Immature natural killer cell (primary cell): ENCODE measurements at places on chromosomes 11 and 22. TPM values are rescaled to one million over a fixed set of nuclear protein-coding genes. Genes with fewer than 3 reads are reported as not detected.

ADSL gene
- 59.7 TPM for polyA plus RNA-seq

SCO2 gene
- polyA plus RNA-seq: 14.8 TPM

CCDC116 gene
- polyA plus RNA-seq: not detected

DNA sequence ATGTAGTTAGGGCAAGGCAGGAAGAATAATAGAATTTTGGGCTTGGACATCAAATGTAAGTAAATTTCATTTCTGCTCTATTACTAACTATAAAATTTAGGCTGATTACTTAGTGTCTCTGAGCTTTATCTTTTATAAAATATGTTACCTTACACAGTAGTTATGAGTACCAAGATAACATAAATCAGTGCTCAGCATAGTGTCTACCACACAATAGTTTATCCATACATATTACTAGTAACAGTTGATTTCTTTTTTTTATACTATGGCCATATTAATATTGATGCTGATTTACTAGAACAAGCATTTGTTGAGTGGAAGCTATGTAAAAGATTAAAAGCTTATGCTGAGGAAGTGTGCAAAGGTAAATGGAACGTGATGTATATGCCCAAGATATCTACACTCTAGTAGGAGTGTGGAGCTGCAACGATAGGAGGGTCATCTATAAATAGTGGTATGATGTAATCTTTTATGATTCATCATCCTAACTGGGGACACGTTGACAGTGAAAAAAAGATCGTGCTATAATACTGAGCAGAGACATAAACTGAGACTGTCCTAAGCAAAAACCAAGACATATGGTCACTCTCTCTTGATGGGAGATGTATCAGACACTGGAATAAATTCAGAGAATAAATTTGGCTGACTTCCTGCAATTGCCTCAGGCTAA lies 8.7 kb upstream of the SLC5A12 start:
- H3K4me3 ChIP-seq: no peak overlapping the region
- no peaks in the 10 kb centered on the region for H3K27me3 ChIP-seq
- DNase-seq: no peak
- H3K36me3 ChIP-seq: peaks cover 1% of the 10 kb centered on the region
- no peaks in the 10 kb centered on the region for H3K4me1 ChIP-seq

GRCh38 chr11:25576320-25576719 lies 755.6 kb upstream of the ANO3 start:
- H3K4me3 ChIP-seq: no peak overlapping the region
- H3K36me3 ChIP-seq: no peaks in the 10 kb centered on the region
- no peak overlapping the region for H3K27ac ChIP-seq
- DNase-seq: no peak

DNA sequence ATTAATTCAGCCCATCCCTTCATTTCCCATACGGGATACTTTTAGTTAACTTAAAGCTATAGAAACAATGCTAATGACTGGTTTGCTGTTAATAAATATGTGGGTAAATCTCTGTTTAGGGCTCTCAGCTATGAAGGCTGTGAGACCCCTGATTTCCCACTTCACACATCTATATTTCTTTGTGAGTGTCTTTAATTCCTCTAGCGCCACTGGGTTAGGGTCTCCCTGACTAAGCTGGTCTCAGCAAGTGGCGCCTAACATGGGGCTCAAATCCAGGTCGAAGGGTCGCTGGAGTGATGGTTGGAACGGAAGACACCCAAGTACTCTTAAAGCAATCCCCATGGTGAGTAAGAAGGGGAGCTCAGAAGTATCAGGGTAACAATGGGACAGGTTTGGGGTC lies 14.4 kb upstream of the OOSP1 start:
- H3K36me3 ChIP-seq: peaks cover 20% of the 10 kb centered on the region
- H3K4me3 ChIP-seq: no peak overlapping the region
- no peak overlapping the region for H3K27ac ChIP-seq
- DNase-seq: no peak
- no peaks in the 10 kb centered on the region for H3K4me1 ChIP-seq

DNA sequence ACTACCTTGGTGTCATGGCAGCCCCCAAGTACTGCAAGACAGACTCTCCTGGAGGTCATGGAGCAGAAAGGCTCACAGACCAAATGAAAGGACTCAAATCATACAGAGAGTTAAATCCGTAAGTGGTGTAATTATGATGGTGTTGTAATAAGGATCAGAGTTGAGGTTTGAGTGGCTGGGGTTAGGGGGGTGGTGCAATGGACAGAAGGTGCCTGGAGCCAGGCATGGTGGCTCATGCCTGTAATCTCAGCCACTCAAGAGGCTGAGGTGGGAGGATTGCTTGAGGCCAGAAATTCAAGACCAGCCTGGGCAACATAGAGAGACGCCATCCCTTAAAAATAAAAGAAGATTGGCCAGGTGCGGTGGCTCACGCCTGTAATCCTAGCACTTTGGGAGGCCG lies 18.7 kb downstream of the ART5 start:
- H3K36me3 ChIP-seq: no peaks in the 10 kb centered on the region
- no peak overlapping the region for H3K4me3 ChIP-seq
- no peak overlapping the region for H3K27ac ChIP-seq
- peaks cover 3% of the 10 kb centered on the region for H3K27me3 ChIP-seq
- no peak for DNase-seq

GRCh38 chr11:35978183-35978582 lies 34.3 kb downstream of the LDLRAD3 start:
- H3K27ac ChIP-seq: no peak overlapping the region
- H3K4me1 ChIP-seq: no peaks in the 10 kb centered on the region
- H3K36me3 ChIP-seq: no peaks in the 10 kb centered on the region
- peaks cover 4% of the 10 kb centered on the region for H3K27me3 ChIP-seq

DNA sequence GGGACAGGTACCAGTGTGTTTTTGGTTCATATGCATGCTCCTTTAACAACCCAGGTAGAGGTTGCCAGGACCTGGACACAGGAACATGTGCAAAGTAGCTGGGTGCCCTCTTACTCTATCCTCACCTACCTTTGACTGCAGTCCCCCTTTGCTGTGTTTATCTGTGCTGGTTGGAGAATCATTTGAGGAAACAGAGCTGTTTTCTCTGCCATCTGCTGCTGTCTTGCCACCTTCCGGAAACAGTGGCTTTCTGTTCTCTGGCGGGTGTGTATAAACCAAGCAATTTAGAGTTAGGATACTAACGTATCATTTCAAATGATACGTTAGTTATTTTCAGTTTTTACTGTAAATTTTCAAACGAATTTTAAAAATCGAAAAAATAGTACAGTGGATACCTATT lies 171.9 kb upstream of the TTC12 start:
- H3K4me3 ChIP-seq: no peak overlapping the region
- peaks cover 7% of the 10 kb centered on the region for H3K4me1 ChIP-seq
- DNase-seq: no peak
- H3K27ac ChIP-seq: no peak overlapping the region
- H3K36me3 ChIP-seq: no peaks in the 10 kb centered on the region
- no peaks in the 10 kb centered on the region for H3K27me3 ChIP-seq

DNA sequence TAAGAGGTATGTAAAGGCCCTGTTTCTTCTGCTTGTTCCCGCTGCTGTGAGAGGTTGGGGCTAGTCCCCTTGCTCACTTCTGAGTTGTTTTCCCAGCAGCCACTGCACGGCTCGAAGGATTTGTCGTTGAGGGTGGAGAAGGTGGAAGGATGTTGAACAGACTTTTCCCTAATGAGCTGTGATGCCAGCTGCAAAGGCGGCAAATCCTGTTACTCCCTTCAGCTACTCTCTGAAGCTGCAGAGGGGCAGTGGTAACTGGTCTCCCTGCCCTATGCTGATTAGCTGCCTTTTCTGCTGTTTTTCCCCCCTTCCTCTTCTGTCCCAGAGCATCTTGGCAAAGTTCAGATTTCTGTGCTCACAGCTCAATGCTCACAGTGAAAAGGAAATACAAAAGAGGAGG lies 90.4 kb upstream of the SLC25A18 start:
- H3K27me3 ChIP-seq: no peaks in the 10 kb centered on the region
- DNase-seq: no peak
- H3K4me1 ChIP-seq: no peaks in the 10 kb centered on the region
- H3K27ac ChIP-seq: no peak overlapping the region

GRCh38 chr11:78197816-78198215 lies 9.1 kb downstream of the USP35 start:
- no peak for DNase-seq
- peaks cover 12% of the 10 kb centered on the region for H3K36me3 ChIP-seq
- peaks cover 13% of the 10 kb centered on the region for H3K4me1 ChIP-seq
- no peak overlapping the region for H3K27ac ChIP-seq
- H3K4me3 ChIP-seq: no peak overlapping the region
